OCI-M1 (cell line): ENCODE measurements at places on chromosomes 6 and 20.
A peak's percentile ranks its signal among the peaks of the same experiment; 100 is the strongest.

GRCh38 chr6:79564636-79565035, 27.4 kb upstream of the LCA5 start:
- DNase-seq, result no peak

DNA sequence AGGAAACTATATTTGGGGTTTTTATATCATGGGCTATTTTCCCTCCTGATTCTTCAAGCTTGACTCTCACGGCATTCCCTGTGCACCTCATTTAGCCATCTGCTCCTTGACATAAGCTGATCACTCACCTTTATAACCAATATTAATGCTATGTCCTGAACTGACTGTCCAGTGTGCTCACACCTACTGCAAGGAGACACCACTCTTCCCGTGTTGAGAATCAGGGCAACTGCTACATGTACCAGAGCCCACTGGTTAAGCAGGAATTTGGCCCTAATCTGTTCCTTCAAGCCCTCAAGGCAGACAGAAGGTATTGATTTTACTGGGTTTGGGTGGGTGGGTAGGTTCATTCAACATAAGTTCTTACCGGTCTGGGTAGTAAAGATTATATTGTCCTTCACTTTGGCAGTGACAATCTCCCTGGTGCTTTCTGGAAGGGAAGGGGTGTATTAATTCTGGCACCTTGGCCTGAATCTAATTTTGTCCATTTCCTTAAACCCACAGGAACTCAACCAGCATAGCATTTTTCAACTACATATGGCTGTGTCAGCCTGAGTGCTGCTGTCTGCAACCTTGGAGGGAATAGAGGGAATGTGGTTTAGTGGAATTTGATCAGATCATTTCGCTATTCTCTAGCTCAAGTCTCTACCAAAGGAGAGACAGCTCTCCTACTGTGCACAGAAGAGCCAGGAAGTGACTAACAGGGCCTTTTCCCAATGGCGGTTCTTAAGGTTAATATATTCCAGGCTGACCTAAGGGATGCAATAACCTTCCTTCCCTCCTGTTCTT, 293.2 kb downstream of the BTBD9 start:
- DNase-seq, result no peak

DNA sequence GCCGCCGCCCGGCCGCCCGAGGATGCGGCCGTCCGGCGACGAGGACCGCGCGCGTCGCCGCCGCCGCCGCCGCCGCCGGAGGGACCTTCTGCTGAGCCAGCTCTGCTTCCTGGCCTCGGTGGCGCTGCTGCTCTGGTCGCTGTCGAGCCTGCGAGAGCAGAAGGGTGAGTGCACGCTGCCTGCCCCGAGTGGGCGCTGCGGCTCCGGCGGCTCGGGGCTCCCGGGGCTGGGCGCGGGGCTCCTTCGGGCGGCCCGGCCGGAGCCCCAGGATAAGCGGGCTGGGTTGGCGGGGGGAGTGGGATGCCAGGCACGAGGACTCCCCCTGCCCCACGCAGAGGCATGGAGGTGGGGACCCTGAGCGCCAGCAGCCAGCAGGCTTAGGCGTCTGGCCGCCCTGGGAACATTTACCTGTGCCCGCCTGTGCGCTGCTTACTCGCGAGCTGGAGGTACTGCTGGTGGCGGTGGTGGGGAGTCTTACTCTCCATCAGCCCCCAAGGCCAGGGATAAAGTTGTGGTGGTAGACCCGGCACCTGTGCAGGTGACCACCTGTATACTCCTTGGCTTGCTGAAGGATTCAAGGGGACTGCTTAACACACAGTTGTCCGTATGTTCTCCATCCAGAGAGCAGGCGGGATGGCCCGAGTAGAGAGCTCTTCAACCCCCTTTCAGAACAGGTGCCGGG, 520 bp downstream of the SLC24A3 start:
- DNase-seq, result peak; percentile 85

- peak; percentile 46 for DNase-seq
Observed at GRCh38 chr6:139008117-139008516, 20.1 kb upstream of the REPS1 start.

- DNase-seq, result peak; percentile 22
Observed at GRCh38 chr6:167652701-167653095, 174.0 kb upstream of the AFDN start.
